ENCODE measurements at places on chromosomes 11 and 22.

- no peak overlapping the region for H3K27ac ChIP-seq
- H3K36me3 ChIP-seq = no peaks in the 10 kb centered on the region
- H3K27me3 ChIP-seq = peaks cover 8% of the 10 kb centered on the region
- H3K4me1 ChIP-seq = no peaks in the 10 kb centered on the region
- H3K4me3 ChIP-seq = no peak overlapping the region
Measured at GRCh38 chr11:69229511-69229910, 64.4 kb upstream of the MYEOV start.

DNA sequence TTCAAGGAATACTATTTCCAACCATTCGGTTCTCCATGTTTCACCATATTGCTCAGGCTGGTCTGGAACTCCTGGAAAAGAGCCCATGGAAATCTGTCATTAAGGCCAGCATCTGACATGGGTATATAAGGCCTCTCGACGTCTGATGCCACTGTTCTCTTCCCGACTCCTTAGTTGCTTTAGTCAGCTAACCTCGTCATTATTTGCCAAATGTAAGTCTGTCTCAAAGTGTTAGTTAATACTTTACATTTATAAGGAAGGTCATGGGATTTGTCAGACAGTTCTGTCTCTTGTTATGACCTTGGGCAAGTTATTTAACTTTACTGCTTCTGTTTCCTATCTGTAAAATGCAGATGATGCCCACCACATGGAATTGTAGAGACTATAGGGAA, 1.6 kb downstream of the MRPL48 start:
- no peaks in the 10 kb centered on the region for H3K27me3 ChIP-seq
- DNase-seq = no peak
- peaks cover 3% of the 10 kb centered on the region for H3K36me3 ChIP-seq
- peak overlapping the region; percentile 97 for H3K4me3 ChIP-seq
- peaks cover 13% of the 10 kb centered on the region for H3K4me1 ChIP-seq

DNA sequence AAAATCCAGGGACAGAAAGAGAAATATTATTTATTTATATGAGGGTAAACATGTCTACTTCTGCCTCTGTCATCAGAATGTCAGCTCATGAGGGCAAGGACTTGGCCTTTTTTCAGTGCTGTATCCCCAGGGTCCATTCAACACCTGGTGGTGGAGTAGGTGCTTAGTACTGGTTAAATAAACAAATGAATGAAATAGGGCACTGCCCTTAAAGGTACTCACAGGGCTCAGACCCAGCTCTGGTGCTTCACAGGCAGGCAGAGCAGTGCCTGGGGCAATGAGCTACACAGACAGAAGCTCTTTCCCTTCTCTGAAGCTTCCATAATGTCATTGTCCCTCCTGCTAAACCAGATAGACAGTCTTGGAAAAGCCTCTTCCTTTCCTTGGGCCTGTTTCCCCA, 30.9 kb downstream of the P4HA3 start:
- H3K27me3 ChIP-seq = no peaks in the 10 kb centered on the region
- no peaks in the 10 kb centered on the region for H3K4me1 ChIP-seq
- H3K27ac ChIP-seq = no peak overlapping the region
- no peak overlapping the region for H3K4me3 ChIP-seq
- H3K36me3 ChIP-seq = no peaks in the 10 kb centered on the region
- no peak for DNase-seq

- no peak for DNase-seq
- H3K36me3 ChIP-seq = no peaks in the 10 kb centered on the region
- no peaks in the 10 kb centered on the region for H3K27me3 ChIP-seq
- no peak overlapping the region for H3K4me3 ChIP-seq
- no peak overlapping the region for H3K27ac ChIP-seq
- H3K4me1 ChIP-seq = peaks cover 11% of the 10 kb centered on the region
Measured at GRCh38 chr11:46291441-46292150, 14.1 kb downstream of the CREB3L1 start.

- peaks cover 7% of the 10 kb centered on the region for H3K4me1 ChIP-seq
- no peak overlapping the region for H3K4me3 ChIP-seq
- no peaks in the 10 kb centered on the region for H3K27me3 ChIP-seq
- no peaks in the 10 kb centered on the region for H3K36me3 ChIP-seq
- no peak overlapping the region for H3K27ac ChIP-seq
Measured at GRCh38 chr11:12294613-12295012, 82.8 kb upstream of the PARVA start.

- DNase-seq = no peak
- no peaks in the 10 kb centered on the region for H3K27me3 ChIP-seq
- no peak overlapping the region for H3K27ac ChIP-seq
- peaks cover 17% of the 10 kb centered on the region for H3K4me1 ChIP-seq
- no peak overlapping the region for H3K4me3 ChIP-seq
Measured at GRCh38 chr22:37089434-37089833, 20.1 kb downstream of the TMPRSS6 start.

GRCh38 chr11:86941871-86942599, 13.2 kb downstream of the FZD4 start:
- H3K4me1 ChIP-seq = no peaks in the 10 kb centered on the region
- H3K27ac ChIP-seq = no peak overlapping the region
- no peaks in the 10 kb centered on the region for H3K36me3 ChIP-seq
- DNase-seq = no peak
- no peak overlapping the region for H3K4me3 ChIP-seq
- H3K27me3 ChIP-seq = peaks cover 6% of the 10 kb centered on the region

- peaks cover 21% of the 10 kb centered on the region for H3K36me3 ChIP-seq
- peak overlapping the region; percentile 99 for H3K27ac ChIP-seq
- H3K4me3 ChIP-seq = peak overlapping the region; percentile 94
- H3K27me3 ChIP-seq = no peaks in the 10 kb centered on the region
Measured at GRCh38 chr11:64316672-64317324, 561 bp downstream of the TRMT112 start.
